NCI-H345 (cell line): ENCODE measurements at places on chromosomes 16 and 17.

DNA sequence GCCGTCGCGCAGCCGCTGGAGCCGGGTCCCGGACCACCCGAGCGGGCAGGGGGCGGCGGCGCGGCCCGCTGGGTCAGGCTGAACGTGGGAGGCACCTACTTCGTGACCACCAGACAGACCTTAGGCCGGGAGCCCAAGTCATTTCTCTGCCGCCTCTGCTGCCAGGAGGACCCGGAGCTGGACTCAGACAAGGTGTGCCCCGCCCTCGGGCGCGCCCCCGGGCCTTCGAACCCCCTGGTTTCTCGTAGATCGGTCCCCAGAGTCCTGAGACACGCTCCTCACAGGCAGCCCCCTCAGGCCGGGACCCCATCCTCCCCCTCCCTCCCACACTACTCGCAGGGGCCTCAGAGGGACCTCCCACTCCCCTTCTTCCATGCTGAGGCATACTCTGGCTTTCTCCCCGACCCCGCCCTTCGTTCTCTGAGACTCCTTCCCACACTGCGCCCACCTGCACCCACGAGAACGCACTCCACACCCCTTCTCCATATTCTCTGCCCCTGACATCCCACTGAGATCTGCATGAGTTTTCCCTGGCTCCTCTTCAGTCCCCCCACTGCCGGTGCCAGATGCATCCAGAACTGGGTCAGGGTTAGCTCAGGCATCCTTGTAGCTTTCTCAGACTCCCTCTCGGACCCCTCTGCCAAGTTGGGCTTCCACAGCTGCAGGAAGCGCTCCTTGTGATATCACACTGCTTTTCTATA, 523 bp downstream of the KCTD2 start:
- DNase-seq = peak; percentile 30

GRCh38 chr17:76796081-76796480, 58.2 kb downstream of the MFSD11 start:
- no peak for DNase-seq

GRCh38 chr16:73196670-73197069, 148.7 kb upstream of the ZFHX3 start:
- no peak for DNase-seq

DNA sequence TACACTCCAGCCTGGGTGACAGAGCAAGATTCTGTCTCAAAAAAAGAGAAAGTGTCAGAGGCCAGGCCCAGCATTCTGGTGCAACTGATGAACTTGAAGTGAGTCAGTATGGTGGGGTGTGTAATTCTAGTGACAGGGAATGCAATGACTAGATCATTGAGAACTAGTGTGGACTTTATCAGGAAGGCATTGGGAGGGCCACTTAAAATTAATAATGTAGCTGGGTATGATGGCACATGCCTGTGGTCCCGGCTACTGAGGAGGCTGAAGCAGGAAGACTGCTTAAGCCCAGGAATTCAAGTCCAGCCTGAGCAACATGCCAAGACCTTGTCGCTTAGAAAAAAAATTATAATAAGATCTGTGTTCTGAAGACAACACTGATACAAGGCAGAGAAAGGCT, 90.8 kb downstream of the STX8 start:
- DNase-seq = no peak

GRCh38 chr16:86428729-86429517, 81.4 kb upstream of the FOXF1 start:
- DNase-seq = no peak

GRCh38 chr17:54990118-54990517, 21.6 kb downstream of the STXBP4 start:
- no peak for DNase-seq

- no peak for DNase-seq
Measured at GRCh38 chr16:7834771-7835431, 502.3 kb downstream of the RBFOX1 start.

DNA sequence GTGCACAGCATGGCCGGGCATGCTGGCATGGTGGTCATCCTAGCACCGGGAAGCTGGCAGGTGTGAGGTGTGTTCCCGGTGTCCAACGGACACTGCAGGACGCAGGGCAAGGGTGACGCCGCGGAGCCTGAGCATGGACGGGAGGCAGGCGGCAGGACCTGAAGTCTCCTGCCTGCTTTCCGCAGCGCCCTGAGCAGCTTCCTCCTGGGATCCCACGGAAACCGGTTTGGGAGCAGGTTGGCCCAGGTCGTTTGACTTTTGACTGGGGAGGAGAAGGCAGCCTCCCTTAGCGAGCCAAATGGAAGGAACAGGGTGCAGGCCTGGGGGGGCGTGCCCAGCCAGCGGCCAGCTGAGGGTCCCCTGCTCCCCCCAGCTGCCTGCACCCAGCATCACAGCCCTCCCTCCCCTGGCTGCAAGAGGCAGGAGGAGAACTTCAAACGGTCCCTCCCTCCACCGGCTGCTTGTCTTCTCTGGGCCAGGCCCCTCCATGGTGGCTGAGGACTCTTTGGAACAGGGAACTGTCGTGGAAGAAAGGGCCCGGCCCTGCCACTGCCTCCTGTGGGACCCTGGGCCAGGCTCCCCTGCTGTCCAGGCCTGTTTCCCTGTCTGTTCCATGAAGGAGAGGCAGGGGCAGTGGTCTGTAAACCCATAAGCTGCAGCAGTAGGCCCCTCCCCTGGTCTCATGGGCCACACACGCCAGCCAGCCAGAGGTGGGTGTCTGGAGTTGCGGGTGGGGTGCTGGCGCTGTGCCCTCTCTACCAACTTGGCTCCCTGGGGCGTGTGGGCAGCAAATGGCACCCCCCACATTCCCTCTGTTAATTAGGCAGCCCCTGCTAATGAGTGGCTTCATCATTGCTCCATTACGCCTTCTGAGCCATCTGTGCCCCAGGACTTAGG, 7.8 kb upstream of the ADGRG1 start:
- DNase-seq = no peak

GRCh38 chr16:11613381-11614303, 26.9 kb upstream of the LITAF start:
- DNase-seq = no peak

DNA sequence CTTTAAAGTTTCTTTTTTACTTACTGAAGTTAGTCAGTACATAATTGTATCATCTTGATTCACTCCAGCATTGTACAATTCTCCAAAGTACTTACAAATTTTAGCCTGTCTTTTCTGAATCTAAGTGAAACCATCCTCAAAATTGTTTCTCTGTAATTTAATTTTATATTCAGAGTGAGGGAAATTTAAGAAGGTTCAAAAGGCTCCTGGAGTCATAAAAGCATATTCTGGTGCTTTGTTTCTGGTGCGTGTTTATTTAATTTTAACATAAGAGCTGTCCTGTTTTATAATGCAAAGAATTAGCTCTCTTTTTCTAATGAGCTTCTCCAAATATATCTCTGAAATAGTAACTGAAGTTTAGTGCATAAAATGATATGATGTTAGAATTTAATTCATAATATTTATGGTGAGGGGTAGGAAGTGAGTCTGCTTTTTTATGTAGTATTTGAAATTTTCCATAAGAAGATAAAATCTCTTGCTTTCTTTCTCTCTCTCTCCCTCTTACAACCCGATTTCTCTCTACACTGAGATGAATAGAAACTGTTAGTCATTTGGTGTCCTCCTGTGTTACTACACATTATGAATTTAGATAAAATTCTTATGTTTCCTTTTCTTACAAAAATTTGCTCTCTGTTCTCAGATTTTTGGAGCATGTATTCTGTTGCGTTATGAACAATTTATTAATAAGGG, 339.8 kb downstream of the BCAS3 start:
- no peak for DNase-seq

DNA sequence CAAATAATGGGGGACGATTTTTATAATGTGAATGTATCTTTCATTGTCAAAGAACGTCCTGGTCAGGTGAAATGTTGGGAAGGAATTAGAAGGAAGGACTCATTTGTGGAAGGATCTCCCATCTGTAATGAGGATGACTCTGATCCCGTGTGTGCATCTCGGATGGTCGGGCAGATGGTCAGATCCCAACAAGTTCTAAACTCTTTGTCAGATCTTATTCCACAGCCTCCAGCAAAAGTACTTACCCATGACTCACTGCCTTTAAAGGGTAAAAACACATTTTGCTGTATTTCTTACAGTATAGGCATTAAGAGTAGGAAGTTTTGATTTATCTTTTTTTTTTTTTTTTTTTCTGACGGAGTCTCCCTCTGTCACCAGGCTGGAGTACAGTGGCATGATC, 539 bp upstream of the KRTAP4-8 start:
- no peak for DNase-seq

DNA sequence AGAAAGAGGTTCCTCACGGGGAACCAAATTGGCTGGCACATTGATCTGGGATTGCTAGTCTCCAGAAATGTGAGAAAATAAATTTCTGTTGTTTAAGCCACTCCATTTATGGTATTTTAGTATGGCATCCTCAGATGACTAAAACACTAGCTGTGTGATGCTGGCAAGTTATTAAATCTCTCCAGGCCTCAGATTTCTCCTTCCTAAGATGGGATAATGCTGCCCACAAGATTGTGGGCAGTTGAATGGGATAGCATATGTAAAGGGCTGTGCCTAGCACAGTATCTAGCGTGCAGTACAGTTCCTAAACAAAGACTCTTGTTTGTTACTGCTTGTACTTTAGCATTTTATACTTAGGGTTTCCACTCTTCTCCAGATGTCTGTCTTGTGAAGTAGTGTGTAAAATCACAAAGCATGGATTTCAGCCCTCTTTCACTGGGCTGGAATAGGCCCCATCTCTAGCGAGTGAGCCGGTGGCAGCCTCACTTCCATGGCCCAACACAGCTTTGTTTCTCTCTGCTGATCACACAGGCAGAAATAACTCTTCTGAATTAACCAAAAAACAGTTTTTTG, 38.2 kb upstream of the PHAF1 start:
- no peak for DNase-seq

- DNase-seq = no peak
Measured at GRCh38 chr16:30805056-30805369, 18.0 kb upstream of the ZNF629 start.

GRCh38 chr17:74353446-74354060, 8.1 kb downstream of the BTBD17 start:
- DNase-seq = no peak

DNA sequence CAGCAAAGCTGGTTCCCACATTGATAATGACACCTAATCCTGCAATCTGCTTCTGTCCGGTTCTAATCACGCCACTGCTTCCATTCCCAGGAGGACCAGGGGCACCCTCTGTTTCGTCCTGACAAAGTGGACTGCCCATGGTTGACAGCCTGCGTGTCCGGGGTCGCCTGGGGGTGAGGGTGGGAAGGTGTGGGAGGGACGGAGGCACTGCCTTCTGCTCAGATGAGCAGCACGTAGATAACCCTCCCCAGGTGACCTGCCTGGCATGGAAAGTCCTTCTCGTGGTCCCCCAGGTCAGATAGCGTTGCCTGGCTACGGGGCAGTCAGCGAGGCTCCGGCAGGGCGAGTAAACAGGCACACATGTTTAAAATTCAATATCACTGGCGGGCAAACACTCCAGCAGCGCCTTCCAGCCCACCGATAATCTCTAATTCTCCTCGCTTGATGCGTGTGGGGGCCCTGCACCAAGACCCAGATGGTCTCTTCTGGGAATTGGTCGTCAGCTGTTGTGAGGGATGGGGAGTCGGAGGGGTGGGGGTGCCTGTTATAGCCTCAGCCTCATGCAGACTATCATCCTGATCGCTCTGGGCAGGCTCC, 132.2 kb downstream of the RAP1GAP2 start:
- no peak for DNase-seq

DNA sequence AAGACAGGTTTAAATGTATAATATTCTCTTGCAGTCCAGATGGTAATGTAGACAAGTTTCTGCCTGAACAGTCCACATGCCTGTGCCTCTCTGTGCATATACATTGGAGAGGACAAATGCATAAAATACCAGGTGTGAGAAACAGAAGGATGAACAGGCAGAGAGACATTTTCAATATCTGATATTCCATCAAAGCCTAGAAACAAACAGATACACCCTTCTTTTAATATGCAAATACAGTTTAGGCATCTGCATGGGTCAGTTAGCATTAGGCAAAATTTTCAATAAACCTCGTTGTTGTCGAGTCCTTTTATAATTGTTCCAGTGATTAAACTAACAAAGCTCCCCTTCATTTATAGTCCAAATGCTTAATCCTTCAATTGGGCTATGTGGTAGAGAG, 897 bp downstream of the OMG start:
- DNase-seq = no peak

DNA sequence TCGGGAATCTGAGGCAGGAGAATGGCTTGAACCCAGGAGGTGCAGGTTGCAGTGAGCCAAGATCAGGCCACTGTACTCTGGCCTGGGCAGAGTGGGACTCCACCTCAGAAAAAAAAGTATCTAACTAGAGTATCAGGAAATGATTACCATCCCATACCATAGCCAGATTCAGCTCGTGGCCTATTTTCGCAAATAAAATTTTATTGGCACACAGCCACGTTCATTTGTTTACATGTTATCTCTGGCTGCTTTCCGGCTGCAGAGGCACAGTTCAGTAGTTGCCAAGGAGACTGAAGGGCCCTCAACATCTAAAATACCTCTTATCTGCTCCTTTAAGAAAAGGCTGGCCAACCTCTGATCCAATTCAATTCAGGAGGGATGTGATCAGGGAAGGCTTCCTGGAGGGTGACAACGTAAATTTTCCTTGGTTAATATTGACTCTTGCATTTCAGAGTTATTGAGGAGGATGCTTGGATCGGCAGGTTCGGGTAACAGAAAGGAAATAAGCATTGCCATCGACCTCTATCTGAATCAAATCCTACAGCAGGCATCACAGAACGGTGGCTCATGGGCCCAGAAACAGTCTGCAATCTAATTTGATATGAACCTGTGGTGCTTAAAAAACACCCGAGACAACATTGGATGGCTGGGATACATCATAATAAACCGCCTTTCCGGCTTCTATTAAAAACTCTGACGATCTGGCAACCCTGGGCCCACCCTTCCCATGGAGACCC, 73.8 kb downstream of the XYLT1 start:
- peak; percentile 91 for DNase-seq

DNA sequence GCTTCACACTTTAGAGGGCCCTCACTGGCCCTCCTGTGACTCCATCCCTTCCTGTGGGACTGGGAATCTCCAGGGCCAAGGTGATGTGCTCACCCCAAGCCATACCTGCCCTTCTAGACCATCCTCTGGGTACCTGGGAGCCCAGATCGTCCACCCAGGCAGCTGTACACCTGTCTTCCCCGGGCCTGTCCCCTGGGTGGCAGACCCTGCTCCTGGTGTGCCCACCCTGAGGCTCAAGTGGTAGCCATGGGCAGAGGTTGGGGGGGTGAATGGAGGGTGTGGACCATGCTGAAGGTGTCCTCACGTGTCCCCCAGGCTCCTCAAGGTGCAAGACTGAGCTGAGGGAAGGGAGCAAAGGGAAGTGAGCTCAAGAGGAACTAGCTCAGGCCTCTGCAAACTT, 9.3 kb downstream of the CLEC10A start:
- DNase-seq = no peak
